GM04503 (cell line): ENCODE measurements at places on chromosomes 7 and 10.

GRCh38 chr10:126177417-126178030, 210.8 kb downstream of the ADAM12 start:
- DNase-seq, result no peak

DNA sequence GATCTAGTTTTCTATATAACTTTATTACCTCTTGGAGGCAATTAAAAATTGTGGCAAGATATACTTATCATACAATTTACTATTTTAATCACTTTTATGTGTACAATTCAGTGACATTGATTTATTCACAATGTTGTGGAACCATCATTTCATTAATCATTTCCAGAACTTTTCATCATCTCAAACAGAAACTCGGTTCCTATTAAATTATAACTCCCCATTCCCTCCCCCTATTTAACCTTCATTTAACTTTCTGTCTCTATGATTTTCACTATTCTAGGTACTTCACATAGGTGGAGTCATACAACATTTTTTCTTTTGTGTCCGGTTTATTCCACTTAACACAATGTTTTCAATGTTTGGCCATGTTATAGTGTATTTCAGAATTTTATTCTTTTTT, 252.8 kb downstream of the REEP3 start:
- DNase-seq, result no peak

DNA sequence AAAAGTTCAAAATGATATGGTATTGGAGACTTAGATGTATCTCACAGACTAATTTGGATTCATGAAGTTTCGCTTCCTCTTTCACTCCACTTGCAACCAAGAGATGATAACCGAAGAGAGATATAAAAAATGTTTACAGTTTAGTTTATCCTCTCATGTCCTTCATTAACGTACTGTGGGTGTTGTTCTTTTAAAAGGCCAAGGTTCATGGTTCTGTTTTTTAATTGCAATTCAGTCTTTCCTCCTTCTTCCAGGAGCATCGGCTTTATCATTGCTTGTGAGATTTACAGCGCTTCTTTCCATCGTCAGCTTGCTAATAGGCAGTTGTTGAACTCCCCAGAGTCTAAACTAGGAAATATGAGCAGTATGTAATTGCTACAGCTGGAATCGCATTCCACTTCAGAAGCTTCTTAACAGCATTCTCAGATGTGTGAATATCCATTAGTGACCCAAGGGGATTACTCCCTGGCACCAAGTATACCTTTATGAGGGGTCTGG, 75.9 kb upstream of the HGF start:
- no peak for DNase-seq

DNA sequence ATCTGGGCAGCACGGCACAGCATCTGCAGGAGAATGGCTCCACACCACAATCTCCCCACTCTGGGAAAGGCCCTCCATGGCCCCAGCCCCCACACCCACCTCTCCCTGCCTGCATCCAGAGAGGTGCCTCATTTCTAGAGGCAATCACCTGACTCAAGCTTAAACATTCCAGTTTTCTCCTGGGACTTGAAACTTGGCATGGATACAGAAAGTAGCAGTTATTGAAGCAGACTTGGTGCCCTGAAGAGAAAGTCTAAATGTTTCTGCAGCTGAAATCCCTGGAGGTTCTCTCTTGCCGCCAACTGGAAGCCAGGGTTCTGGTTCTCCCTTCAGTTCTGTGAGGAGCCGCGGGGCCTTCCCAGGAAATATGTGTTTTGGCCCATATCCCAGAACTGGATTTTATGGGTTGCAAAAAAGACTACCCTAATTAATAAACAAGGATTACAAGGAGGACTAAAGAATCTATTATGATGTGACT, 122.8 kb downstream of the SKIDA1 start:
- DNase-seq, result peak; percentile 16

- no peak for DNase-seq
Observed at GRCh38 chr10:104612571-104613205, 28.4 kb upstream of the SORCS3 start.
